ENCODE measurements at places on chromosomes 3 and 15.

- DNase-seq: no peak
Measured at GRCh38 chr3:77407441-77407840, 367.5 kb downstream of the ROBO2 start.

- no peak for DNase-seq
Measured at GRCh38 chr3:172696357-172696756, 14.5 kb downstream of the NCEH1 start.

GRCh38 chr3:30768703-30769550 lies 125.5 kb downstream of the GADL1 start:
- DNase-seq: peak; percentile 85

GRCh38 chr15:70726753-70727152 lies 36.6 kb downstream of the UACA start:
- no peak for DNase-seq

DNA sequence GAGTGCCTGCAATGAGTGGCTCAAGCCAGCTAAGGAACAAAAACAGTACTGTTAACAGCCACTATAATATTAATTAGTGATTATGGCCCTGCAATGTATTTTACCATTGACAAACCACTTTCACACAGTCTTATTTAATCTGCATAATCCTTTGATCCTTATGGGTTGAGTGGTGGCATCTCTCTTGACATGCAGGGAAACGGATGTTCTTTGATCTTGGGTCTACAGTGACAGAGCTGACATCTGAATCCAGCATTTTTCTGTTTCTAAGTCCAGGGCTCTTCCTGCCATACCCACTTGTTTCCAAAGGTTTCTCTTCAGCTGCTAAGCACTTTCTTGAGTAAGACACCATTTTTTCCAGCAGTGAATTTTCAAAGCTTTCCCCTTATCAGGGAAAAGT lies 277.7 kb upstream of the ROPN1 start:
- DNase-seq: no peak

DNA sequence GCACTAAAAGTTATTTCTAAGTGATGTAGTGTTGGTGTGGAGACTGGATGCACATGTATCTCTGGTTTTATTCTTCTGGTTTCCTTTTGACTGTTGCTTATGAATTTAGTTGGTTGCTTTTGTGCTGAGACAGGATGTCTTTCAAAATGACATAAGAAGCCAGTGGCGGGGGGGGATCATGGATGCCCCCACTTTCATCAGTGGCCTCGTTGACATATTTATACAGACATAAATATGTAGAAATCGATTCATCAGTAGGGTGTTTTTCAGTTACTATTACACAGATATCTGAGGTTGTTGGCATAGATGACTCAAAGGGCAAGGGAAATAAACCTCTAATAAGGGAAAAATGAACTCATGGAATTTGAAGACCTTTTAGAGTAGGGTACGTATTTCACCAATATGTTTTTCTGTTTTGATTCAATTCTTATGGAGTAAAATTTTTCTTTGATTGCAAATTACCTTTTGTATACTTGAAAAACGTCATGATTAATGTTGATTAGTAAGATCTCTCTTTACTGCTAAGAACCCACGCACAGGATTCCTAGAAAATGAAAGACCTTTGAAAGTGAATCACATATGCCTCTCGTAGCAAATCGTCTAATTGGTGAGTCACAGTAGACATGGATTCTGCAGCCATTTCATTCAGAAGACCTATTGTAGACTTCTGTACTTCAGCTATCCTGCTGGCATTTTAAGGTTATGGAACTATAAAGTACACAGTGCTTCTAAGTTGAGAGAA lies 97.4 kb upstream of the RBMS3 start:
- no peak for DNase-seq

GRCh38 chr15:68401496-68402431 lies 30.2 kb downstream of the ITGA11 start:
- DNase-seq: peak; percentile 12

GRCh38 chr3:194631696-194632095 lies 1.5 kb downstream of the TMEM44 start:
- no peak for DNase-seq

DNA sequence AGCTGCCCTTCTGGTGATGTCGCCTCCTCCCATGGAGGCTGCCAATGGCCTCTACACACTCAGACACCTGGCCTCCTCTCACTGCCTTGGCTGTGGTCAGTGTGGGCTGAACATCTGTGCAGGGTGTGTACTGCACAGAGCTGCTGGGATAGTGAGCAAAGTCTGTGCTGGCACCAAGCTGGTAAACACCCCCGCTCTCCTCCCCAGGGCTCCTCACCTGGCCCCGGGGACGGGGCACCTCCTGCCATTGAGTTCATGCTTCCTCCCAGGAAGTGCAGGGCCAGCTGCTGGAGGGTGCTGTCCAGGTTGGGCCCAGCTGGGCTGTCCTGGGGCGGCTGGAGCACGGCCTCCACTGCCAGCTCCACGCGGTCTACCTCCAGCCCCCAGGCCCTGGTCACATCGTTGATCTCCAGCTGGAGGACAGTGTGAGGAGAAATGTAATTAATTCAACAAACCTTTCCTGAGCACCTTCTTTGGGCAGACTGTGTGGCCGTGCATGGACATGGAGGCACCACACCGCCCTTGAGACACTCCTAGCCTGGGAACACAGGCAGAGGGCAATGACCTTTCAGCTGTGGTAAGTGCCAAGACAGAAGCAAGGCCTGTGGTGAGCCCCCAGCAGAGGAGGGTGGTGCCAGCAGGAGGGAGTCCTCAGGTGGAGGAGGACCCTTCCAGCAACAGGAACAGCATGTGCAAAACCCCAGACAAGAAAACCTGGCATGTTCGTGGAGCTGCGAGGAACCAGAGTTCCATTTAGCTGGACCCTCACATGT lies 6.8 kb downstream of the STOML1 start:
- DNase-seq: no peak

GRCh38 chr3:130835483-130835882 lies 58.4 kb upstream of the ATP2C1 start:
- DNase-seq: no peak

- no peak for DNase-seq
Measured at GRCh38 chr3:188571531-188572095, 417.7 kb downstream of the LPP start.

- no peak for DNase-seq
Measured at GRCh38 chr15:67259806-67260205, 5.2 kb downstream of the IQCH start.

DNA sequence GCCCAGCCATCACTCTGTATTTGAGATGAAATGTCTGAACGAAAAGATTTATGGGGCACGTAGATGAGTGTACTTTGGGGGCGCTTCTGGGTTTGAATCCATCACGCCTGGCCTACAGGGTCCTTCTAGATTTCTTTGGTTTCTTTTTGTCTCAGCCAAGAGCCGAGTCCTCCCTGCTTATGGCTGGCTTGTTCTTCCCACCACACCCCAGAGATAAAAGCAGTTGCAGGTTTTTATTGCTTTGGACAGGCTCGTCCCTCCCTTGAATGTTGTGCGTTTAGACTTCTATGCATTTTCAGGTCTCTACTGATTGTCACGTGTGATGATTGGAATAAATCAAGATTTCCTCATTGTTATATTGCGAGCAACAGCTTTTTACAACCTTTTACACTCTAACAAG lies 104.8 kb upstream of the CHRNA7 start:
- no peak for DNase-seq

DNA sequence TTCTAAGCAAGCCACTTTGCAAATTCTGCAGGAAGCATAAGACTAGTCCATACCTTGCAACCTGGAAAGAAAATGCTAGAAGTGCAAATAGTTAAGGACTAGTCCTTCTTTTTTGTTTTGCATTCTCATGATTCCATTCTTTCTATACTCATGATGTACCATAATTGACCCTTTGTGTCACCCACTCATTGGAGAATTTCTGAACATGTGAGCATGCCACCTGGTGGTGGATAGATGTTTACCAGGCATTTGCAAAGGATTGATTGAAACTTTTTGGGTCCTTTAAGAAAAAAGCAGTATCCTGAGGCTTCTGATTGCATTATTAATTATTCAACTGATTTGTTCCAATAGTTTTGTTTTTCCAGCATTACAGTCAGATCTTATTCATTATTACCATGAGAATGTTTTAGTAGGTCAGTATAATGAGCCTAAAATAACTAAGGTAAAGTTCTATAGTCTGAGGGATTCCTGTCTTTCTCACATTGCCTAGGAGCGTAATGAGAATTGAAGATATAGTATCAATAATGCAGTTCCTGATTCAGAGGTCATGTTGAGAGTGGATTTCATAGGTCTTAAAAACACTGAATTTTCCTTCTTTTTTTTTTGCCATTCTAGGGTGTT lies 20.2 kb upstream of the DIPK2A start:
- no peak for DNase-seq

- no peak for DNase-seq
Measured at GRCh38 chr3:33826688-33827087, 28.3 kb downstream of the PDCD6IP start.

DNA sequence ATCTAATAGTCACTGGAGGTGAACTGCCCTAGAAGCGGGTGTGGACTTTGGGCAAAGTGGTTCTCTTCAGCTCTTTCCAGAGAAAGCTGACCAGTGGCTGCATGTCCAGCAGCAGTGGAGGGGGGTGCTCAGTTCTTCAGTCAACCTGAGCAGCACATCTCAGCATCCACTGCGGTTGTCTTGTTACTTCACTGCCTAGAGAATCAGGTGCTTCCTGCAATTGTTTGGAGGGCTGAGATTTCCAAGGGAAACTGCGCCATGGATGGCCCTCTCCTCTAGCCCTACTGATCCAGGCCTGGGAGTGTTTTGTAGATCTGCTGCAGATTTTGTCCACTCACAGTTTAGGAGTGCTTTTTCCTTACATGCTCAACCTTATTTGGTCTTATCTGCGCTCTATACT lies 65.6 kb upstream of the CFAP161 start:
- no peak for DNase-seq

GRCh38 chr3:38468765-38469164 lies 15.1 kb downstream of the ACVR2B start:
- no peak for DNase-seq

GRCh38 chr15:52146776-52147175 lies 34.2 kb upstream of the BCL2L10 start:
- no peak for DNase-seq

DNA sequence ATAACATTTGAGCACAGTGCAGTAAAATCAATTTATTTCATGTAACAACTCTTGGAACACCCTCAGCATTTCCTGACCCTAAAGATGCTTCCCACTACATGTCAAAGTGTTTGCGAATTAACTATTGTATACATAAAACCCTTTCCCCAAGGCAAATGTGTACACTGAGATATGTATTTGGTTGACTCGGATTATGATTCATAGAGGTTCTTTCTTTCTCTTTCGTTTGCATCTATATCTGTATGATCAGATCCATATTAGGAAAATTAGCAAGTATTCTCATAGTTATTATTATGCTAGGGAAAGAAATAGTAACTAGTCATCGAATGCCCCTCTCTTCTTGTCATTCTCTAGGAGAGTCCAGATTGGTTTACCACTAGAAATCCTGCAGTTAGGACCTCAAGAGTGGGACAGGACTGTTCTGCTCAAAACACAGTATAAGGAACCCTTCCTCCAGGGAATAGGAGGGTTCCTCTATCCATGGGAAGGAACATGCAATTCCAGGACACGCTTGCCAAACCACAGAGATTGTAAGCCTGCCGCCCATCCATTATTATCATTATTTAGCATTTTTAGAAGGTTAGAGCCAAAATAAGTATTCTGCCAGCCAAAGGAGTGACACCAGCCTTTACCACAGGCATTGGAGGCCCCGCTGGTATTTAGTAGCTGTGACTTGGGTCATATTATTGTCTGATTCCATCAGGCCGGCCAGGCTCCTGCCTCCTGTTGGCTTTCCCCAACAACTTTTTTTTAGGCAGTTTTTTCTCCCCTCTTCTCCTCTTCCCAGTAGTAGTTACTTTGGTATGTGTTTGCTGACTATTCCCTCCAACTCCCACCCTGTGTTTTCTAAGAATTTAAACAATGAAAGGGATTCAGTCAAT lies 100.7 kb downstream of the GALK2 start:
- DNase-seq: peak; percentile 41

GRCh38 chr3:115638241-115638640 lies 14.9 kb downstream of the GAP43 start:
- DNase-seq: no peak

DNA sequence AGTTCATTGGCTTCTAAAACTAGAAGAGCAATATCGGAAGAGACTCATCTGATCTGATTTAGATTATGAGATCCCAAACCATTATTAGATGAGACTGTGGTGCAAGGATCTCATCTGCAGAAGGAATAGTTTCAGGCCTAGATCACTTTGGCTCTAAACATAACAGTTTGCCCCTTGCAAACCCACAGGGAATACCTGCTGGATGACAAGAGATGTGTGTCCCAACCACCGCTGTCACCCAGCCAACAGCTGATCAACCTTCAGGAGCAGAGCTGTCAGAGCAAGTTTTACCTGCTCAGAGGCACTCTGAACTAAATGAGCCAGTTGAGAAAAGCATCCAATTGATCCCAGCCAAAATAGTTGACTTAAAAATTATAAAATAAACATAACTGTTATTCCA lies 64.0 kb upstream of the ST3GAL6 start:
- no peak for DNase-seq

- peak; percentile 86 for DNase-seq
Measured at GRCh38 chr15:66619152-66619903, 53.5 kb upstream of the LCTL start.

- DNase-seq: peak; percentile 6
Measured at GRCh38 chr15:76994496-76994895, 430 bp upstream of the PSTPIP1 start.

DNA sequence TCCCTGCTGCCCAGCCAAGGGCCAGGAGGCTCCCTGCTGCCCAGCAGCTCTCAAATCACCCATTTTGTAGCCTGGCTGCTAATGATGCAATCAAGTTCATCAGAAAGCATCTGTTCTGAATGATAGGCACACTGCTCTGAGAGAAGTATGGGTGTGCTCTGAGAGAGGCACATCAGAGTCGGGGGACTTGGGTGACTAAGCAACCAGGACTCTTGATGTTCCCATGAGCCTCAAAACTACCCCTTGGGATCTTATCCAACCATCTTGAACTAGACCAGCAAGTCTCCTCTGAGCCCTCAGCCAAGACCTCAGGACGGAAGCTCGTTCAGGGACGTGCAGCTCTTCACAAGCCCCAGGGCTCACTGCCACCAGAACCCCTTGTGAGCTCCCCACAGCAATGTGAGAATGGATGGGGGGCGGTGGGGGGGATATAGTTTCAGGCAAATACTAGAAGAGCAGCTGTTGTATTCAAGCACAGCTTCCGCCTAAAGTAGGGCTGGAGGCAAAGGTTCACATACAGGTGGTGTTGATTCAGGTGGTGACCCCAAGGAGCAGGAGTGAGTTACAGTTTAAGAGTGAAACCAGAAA lies 52.2 kb upstream of the HES1 start:
- DNase-seq: no peak

GRCh38 chr15:92226020-92226612 lies 167.6 kb upstream of the ST8SIA2 start:
- DNase-seq: no peak

DNA sequence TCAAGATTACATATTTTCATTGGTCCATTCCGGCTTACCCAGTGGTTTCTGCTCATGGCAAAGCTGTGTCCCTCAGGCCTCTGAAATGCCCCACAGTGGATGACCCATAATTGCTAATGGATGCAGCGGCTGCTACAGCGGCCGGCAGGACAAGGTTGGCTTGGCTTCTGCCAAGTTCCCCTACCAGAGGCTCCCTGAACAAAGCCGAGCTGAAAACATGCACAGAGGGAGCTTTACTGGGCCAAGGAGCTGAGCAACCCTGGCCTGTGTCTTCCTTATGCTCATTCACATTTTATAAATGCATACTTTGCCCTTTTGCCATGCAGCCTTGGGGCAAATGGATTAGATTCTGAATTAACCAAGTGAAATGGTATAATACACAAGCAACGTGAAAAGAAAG lies 150.5 kb downstream of the NTRK3 start:
- no peak for DNase-seq

- DNase-seq: no peak
Measured at GRCh38 chr3:126407412-126408044, 12.8 kb downstream of the CFAP100 start.

Measured in right forelimb (tissue), 1 donor.